ENCODE measurements at places on chromosomes 3 and 15.

GRCh38 chr3:171256445-171257250 lies 203.6 kb downstream of the TNIK start:
- no peak for DNase-seq

GRCh38 chr3:160665784-160666526 lies 11.0 kb upstream of the ARL14 start:
- DNase-seq: peak; percentile 8

GRCh38 chr3:51967384-51968169 lies at the start of gene PCBP4:
TSS of gene PCBP4 (minus strand) at chr3:51967454. CDS start at chr3:51961240, 6,214 bp downstream.
- DNase-seq: peak; percentile 54

DNA sequence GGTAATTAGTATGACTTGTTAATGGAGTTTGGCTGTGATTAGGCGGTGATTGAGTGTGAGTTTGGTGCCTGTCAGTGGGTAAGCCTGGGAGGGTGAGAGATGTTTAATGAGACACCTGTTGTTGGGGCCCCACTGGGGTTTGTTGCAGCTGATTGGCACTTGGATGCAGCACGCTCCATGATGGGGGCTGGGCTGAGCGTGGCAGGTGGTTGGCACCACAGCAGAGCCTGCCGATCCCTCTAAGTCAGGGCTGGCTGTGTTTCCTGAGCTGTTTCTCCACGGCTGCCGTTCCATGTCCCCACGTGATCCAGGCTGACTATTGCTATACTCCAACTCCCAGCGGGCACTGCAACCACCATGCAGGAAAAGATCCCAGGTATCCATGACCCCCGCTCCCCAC lies 93.5 kb upstream of the ARRDC4 start:
- no peak for DNase-seq

DNA sequence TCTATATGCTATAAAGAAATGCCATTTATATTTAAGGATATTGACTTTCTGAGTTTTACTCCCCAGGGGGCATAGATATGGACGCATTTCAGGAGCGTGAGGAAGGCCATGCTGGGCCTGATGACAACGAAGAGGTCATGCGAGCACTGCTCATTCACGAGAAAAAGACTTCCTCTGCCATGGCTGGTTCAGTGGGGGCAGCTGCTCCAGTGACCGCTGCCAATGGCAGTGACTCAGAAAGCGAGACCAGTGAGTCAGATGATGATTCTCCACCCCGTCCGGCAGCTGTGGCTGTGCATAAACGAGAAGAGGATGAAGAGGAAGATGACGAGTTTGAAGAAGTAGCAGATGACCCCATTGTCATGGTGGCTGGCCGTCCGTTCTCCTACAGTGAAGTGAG lies 38.4 kb downstream of the GTF2E1 start:
- DNase-seq: peak; percentile 1

DNA sequence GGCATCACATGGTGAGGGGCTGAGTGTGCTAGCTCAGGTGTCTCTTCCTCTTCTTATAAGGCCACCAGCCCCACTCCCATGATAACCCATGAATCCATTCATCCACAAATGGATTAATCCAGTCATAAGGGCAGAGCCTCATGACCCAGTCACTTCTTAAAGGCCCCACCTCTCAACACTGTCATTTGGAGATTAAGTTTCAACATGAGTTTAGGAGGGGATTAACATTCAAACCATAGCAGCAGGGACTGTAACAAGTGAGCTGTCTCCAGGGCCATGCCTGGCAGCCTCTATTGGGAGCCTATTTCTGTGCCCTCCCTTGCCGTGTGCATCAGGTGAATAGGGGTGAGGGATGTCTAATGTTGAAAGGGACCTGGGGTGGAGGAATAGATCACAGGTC lies 77.5 kb downstream of the CHRD start:
- DNase-seq: no peak

GRCh38 chr3:115236496-115236895 lies 89.4 kb upstream of the ZBTB20 start:
- no peak for DNase-seq

- DNase-seq: no peak
These were observed 102.1 kb upstream of the ARPP21 start for GRCh38 chr3:35537265-35537664.

GRCh38 chr3:30169487-30169886 lies 436.9 kb upstream of the TGFBR2 start:
- no peak for DNase-seq

DNA sequence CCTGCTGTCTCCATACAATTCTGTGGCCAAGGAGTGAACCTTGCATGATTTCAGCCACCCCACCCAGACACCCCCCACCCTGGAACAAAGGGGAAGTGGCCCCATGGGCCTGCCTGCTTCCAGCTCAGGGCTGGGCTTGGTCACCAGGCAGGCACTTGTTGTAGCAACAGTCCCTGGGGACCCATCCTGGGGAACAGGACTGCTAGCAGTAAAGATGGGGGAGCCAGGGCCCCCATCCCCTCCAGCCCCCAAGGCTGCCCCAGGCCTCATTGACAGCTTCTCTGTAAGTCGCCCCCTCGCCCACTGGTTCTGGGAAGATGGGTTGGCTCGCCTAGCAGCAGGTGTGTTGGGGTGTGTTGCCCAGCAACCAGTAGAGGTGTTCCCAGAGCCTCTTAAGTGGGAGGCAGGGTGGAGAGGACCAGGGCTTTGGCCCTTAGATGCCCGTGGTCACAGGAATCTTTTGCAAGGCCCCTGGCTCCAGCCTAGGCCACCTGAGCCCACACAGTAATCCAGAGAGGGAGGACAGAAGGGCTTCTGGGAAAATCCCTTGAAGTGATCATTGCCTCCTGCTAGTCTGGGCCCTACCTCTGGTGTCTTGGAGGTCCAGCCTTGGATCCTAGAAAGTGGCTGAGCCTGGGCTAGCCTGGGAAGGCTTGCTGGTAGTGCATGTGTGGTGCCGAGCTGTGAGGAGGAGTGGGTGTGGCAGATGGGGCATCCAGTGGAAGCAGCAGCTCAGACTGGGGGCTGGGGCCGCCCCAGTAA lies 48.9 kb downstream of the CYP11A1 start:
- no peak for DNase-seq

GRCh38 chr3:5213574-5213966 lies 26.1 kb downstream of the EDEM1 start:
- DNase-seq: no peak

DNA sequence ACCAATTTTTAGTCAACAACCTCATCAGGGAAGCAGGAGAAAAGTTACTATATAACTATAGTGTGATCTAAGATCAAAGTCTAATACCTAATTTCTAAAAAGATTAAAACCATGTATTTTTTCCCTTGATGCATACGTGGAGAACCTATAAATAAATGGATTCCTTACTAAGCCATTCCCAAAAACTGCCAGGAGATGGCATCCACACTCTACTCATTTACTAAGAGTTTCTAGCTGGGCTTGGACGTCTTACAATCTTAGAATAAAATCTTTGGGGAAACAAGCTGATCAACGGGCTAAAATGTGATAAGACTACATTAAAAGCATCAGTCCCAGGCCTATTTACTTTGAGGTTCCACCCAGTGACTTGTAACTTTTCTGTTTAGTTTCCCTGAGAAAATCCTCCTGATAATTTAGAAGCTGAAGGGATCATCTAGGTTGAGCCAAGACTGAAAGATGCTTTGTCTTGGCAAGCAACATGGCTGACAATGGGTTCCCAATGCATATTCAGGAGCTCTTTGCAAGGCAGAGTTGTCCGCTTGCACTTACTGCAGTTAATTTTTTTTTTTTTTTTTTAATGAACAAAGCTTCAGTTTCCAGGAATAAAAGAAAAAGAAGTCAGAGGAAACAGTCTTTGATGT lies 85.5 kb upstream of the FGF12 start:
- peak; percentile 25 for DNase-seq

DNA sequence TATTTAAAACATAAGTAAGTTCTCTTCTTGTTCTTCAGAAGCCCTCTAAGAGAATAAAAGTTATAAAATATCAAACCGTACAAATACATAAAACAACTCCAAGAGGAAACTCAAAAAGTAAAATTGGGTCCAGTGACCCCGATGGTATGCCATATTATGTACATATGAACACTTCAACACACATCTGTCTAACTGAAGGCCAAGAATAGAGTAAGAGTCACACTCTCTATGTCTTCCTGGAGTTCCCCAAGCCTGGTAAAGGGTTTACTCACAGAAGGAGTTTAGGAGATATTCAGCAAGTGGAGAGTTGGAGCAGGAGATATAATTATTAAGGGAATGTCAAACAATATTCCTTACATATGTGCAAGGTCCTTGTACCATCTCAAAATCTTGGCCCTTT lies 101.3 kb upstream of the EIF1B start:
- DNase-seq: no peak

DNA sequence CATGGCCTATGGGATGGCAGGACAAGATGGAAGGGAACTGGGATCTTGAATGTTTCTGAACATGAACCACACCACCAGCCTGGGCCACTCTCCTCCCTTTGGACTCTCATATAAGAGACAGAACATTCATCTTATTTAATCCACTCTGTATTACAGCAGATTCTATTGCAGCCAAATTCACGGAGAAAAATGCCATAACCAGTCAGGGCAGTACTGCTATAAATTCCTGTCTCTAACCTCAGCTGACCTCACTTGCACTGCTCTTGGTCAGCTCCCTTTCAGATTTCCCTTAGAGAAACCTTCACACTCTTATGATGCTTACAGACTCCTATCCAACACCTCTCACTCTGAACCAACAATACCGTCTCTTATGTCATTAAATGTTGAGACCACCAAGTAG lies 101.4 kb downstream of the RYK start:
- DNase-seq: no peak

- DNase-seq: no peak
These were observed 322.5 kb downstream of the ZBBX start for GRCh38 chr3:167057581-167057980.

DNA sequence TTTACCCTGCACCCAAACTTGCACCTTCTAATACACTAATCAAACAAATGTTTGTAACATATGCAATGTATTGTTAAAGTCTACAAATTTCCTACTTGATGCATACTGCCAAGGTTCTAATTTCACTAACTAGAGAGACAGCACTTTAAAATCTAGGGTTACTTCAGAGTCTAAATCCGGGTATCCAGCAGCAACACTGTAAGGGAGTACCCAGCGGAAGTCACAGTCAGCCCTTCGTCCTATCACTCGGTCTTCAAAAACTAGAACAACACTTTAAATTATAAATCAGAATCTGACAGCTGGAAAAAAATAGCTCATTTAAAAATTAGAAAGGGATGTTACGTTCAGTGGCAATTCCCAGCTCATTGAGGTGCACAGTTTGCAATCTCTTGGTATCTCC lies 8.3 kb downstream of the TNIK start:
- DNase-seq: no peak

GRCh38 chr15:93331545-93332167 lies 242.6 kb upstream of the RGMA start:
- no peak for DNase-seq

DNA sequence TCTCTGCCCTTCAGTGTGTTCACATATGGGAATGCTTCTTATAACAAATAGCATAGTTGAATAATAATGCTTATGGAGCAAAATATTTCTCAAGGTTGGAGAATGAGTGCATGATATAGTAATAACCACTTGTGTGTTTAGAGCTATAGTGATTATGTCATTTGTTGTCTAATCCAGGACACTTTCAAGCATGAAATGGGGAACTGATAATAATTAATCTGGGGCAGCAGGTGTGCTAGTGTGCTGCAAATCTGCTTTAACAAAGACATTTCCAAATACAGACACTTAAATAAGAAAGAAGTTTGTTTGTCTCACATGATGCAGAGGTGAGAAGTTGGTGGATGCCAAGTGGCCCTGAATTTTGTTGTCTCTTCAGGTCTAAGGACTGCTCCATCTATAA lies 579.3 kb upstream of the GRM7 start:
- DNase-seq: no peak

DNA sequence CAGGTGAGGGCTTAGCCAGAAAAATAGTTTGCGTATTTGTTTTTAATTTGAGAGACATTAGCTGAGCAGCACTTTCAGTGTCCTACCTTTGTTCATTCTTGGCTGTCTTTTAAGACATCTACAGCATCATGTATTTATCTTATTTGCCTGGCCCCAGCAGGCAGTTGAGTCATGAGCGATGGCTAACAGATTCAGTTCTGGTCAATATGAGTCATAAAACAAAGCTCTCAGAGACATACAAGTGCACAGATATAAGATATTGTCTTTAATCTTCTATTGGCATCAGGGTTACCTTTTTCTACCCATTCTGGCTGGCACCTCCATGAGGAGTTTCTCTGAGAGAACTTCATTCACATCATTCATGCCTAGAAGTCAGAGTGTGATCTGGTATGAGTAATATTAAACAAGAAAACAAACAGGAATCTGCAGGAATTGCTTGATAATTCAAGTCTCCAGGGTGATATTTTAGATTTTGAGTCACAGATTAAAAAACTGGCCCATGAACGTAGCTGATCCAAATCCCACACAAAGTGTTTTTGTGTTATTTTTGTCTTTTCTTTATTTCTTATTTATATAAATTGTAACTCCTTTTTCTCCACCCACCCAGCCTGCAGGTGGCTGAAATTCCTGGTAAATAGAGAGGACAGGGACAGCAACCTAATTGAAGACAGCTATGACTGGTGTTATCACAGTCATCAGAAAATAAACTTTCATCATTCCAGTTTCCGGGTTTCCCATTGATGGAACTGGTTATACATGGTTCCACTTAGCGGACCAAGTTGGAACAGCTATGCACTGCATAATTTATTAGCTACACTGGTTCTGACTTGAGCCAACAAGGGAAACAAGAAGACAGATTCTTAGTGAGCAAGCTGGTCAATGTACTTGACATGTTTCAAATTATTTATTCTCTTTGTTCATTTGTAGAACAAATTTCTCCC lies 47.3 kb downstream of the PLSCR2 start:
- no peak for DNase-seq

- no peak for DNase-seq
These were observed 87.5 kb downstream of the GAP43 start for GRCh38 chr3:115710799-115711198.

DNA sequence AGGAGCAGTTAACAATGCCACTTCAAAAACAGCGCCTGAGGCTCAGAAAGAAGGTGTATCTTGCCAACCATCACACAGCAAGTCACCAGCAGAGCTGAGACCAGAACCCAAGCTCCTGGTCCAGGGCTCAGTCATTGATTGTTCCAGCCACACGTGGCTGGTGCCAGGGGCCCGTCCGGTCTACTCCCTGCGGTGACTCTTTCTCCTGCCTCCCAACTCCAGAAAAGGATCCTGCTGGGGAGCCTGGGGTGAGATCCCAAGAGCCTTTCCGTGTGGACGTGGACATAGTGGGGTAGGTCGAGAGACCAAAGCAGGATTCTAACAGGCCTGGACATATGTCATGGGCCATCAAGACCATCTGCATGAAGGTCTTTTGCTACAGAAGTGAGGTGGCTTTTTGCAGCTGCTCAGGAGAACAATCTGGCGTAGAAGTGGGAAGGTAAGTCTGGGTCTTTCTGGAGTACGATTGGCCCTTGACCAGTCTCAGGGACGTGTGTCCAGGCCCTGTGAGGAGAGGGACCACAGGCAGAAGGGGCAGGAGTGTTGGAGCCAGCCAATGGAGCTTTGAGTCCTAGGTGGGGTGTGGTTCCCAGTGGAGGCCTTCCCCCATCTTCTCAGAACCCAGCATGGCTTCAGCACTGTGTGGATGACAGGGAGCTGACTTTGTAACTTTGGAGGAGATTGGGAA lies 105.4 kb downstream of the HMG20A start:
- DNase-seq: no peak
